ENCODE measurements at places on chromosomes 3 and 15.

- no peak for DNase-seq
Observed at GRCh38 chr15:66195621-66196230, 57.8 kb downstream of the MEGF11 start.

DNA sequence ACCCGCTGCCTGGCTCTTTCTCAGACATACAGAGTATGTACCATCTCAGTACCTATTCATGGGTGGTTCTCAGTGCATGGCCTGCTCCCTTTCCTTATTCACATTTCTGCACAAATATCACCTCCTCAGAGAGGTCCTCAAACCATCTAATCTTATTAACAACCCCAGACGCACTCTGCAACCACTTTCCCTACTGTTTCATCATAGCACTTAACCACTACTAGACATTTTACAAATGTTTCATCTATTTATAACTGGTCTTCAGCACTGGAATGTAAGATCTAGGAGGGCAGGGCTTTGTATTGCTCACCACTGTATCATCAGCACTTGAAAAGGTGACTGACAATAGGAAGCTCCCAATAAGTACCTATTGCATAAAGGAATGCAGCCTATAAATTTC, 45.1 kb downstream of the TNIK start:
- DNase-seq, result no peak

GRCh38 chr3:66465034-66465433, 35.8 kb downstream of the LRIG1 start:
- DNase-seq, result no peak

- DNase-seq, result no peak
Observed at GRCh38 chr3:113606539-113607218, 74.3 kb downstream of the SIDT1 start.

- DNase-seq, result no peak
Observed at GRCh38 chr3:165839296-165840076, 2.3 kb upstream of the BCHE start.

- no peak for DNase-seq
Observed at GRCh38 chr3:179671747-179672242, 19.0 kb downstream of the USP13 start.

Measured in effector CD4-positive, alpha-beta T cell (primary cell).